ENCODE measurements at places on chromosomes 7 and 10. TPM values are rescaled to one million over a fixed set of nuclear protein-coding genes. Genes with fewer than 3 reads are reported as not detected.

Gene GSDME
- total RNA-seq: 39.7 TPM

Gene PNLIP
- not detected for total RNA-seq

Gene NPSR1
- not detected for total RNA-seq

Gene INTS15
- total RNA-seq: 10.1 TPM

Gene LIPK
- total RNA-seq: not detected

Gene GARIN1A
- 1.3 TPM for total RNA-seq

Gene TMEM26
- total RNA-seq: 0.40 TPM

Gene RADIL
- 0.13 TPM for total RNA-seq

Gene SPAG6
- not detected for total RNA-seq

Gene RAB19
- total RNA-seq: not detected

Gene PAPSS2
- total RNA-seq: 160 TPM

Gene CREB5
- total RNA-seq: 7.6 TPM

Gene PDE6C
- not detected for total RNA-seq

Gene GPR26
- not detected for total RNA-seq

Gene CACNB2
- 0.20 TPM for total RNA-seq

Gene PRLHR
- not detected for total RNA-seq

Gene SRI
- total RNA-seq: 114 TPM

Gene PNLIPRP3
- not detected for total RNA-seq

Data from smooth muscle cell of the pulmonary artery (primary cell).